Aorta (tissue), 5 donors: ENCODE measurements at places on chromosomes 4 and X. TPM values are rescaled to one million over a fixed set of nuclear protein-coding genes. Genes with fewer than 3 reads are reported as not detected.

GRCh38 chr4:142194905-142195304, 558.5 kb downstream of the IL15 start:
- H3K4me3 ChIP-seq = no peak overlapping the region
- H3K27ac ChIP-seq = no peak overlapping the region
- no peak for DNase-seq
- peaks cover 2% of the 10 kb centered on the region for H3K4me1 ChIP-seq
- no peaks in the 10 kb centered on the region for H3K27me3 ChIP-seq

DNA sequence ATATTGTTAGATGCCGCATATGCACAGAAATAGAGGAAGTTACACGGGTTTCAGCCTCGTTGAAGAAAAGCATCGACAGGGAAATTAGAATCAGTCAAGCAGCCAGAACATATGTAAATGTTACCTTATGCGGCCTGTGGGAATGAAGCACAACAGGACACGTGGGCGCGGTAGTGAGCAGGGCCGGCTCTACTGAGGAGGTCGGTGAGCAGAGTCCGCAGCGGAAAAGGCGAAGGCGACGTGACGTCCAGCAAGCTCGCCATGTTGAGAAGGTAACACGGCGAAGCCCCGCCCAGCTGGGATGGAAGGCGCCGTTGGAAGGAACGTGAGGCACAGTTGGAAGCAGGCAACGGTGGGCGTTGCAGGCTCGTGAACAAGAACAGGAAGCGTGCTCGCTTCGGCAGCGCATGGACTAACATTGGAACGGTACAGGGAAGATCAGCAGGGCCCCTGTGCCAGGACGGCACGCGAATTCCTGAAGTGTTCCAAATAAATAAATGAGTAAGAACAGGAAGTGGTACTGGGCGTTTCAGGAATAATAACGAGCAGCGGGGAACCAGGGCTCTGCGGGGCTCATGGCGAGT, 54.6 kb downstream of the MTNR1A start:
- no peak for DNase-seq
- no peak overlapping the region for H3K4me3 ChIP-seq
- no peaks in the 10 kb centered on the region for H3K27me3 ChIP-seq
- no peak overlapping the region for H3K27ac ChIP-seq
- H3K4me1 ChIP-seq = no peaks in the 10 kb centered on the region

MSX1 gene
- 14.5 TPM for total RNA-seq

TLL1 gene
- total RNA-seq = 19.5 TPM

CXorf49 gene
- not detected for total RNA-seq
